ENCODE measurements at places on chromosomes 3 and 15.

GRCh38 chr3:10926811-10927521, 65.6 kb upstream of the SLC6A1 start:
- DNase-seq: no peak

- no peak for DNase-seq
Measured at GRCh38 chr3:31170932-31171670, 276.6 kb upstream of the GADL1 start.

DNA sequence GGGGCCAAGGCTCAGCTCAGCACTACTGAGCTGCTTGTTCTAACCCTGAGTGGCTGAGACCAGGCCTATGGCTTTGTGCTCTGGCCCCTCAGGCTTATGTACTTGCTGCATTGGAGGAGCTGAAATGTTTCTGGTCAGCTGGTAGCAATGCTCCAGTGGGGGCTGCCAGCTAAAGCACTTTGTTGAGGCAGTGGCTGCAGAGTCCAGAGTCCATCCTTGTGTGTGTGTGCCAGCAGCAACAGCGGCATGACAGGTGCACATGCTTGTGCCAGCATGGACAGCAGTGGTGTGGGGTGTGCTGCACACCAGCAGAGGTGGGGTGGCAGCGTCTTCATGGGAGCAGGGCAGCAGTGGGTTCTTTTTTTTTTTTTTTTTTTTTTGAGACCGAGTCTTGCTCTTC, 169.1 kb downstream of the VPS8 start:
- no peak for DNase-seq

DNA sequence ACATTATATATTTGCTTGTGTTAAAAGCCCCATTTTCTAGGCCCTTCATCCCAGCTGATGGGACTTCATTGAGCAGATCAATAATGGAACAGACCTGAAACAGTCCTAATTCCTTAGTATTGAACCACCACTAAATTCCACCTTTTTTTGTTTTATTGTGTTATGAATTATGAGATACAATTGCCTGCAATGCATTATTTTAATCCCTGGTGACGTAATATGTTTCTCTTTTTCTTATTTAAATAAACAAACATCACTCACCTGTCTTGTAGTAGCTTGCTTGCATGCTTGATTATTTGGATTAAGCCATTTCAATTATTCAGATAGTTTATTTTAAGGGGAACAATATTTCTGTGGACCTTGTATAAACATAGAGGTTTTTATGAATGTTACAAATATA, 40.7 kb upstream of the GMNC start:
- DNase-seq: no peak

GRCh38 chr15:96703091-96703490, 372.6 kb downstream of the NR2F2 start:
- peak; percentile 43 for DNase-seq

- no peak for DNase-seq
Measured at GRCh38 chr3:53186726-53187125, 25.7 kb downstream of the PRKCD start.

DNA sequence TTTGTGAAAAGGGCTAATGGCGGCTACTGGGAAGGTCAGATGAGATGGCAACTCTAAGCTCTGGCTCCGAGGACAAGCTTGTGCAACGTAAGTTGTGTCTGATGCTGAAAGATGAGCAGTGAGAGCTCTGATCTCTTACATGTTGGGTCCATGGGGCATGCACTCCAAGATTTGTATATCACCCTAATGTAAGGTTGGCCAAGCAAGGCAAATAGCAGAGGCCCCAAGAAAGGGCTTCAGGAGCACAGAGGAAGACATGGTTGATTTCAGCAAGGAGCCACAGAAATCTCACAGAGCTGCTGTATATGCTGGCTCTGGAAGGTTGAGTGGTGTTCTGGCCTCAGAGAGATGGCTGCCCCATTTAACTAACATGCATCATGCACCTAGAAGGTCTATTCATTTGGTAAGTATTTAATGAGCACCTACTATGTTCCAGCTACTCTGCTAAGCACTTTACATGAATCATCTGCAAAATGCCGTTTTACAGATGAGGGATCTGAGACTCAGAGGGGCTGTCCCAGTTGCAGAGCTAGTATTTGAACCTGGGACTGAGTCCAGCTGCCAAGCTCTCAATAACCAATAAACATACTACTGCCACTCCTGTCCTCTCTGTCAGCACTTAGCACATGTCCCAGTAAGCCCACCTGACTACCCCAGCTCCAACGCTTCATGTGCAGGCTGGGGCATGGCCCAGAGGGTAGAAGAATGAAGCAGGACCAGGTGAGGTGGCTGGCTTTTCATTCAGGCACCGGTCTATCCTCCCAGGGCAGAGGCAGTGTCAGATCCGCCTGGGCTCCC, 27.8 kb upstream of the ATP2B2 start:
- DNase-seq: no peak

- DNase-seq: no peak
Measured at GRCh38 chr15:92116330-92116729, 262.8 kb downstream of the SLCO3A1 start.

DNA sequence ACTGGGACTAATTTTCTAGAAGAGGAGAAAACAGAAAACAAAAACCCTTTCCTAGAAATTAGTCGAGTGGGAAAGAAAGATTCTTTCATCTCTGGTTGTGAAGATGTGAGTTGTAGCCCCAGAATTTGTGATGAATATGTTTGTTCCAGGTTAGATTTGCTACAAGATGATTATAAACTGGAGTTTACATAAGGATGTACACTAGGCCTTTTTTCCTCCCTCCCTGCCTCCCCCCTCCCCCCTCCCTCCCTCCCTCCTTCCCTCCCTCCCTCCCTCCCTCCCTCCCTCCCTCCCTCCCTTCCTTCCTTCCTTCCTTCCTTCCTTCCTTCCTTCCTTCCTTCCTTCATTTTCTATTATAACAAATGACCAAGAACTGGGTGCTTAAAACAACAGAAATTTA, 1502.0 kb downstream of the SI start:
- DNase-seq: no peak
